Activated naive CD8-positive, alpha-beta T cell treated with anti-CD3 and anti-CD28 coated beads for 36 hours (primary cell): ENCODE measurements at places on chromosomes 5 and 9. TPM values are rescaled to one million over a fixed set of nuclear protein-coding genes. Genes with fewer than 3 reads are reported as not detected.

The PTGR1 gene
- total RNA-seq = 1.9 TPM

The SRD5A1 gene
- total RNA-seq = 14.3 TPM

The SPINK6 gene
- total RNA-seq = not detected

The ABCA2 gene
- total RNA-seq = 4.9 TPM

DNA sequence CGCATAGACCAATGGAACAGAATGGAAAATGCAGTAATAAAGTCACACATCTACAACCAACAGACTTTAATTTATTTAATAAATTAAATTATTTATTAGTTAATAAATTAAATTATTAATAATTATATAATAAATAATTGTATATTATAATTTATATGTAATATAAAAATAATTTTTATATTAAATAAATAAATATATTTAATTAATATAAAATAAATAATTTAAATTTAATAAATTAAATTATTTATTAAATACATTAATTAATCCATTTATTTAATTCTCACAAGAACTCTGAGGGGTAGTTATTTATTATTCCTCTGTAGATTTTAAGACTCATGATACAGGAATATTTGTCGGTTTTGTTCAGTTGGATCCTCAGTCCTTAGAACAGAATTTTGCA, 176.1 kb upstream of the ADAMTS19 start:
- no peak overlapping the region for H3K27ac ChIP-seq
- no peaks in the 10 kb centered on the region for H3K4me1 ChIP-seq
- H3K27me3 ChIP-seq = no peaks in the 10 kb centered on the region
- H3K4me3 ChIP-seq = no peak overlapping the region
- H3K36me3 ChIP-seq = no peaks in the 10 kb centered on the region

- no peak for DNase-seq
- no peak overlapping the region for H3K27ac ChIP-seq
- H3K4me3 ChIP-seq = no peak overlapping the region
- no peaks in the 10 kb centered on the region for H3K36me3 ChIP-seq
Measured at GRCh38 chr9:88983865-88984542, 7.3 kb upstream of the S1PR3 start.

DNA sequence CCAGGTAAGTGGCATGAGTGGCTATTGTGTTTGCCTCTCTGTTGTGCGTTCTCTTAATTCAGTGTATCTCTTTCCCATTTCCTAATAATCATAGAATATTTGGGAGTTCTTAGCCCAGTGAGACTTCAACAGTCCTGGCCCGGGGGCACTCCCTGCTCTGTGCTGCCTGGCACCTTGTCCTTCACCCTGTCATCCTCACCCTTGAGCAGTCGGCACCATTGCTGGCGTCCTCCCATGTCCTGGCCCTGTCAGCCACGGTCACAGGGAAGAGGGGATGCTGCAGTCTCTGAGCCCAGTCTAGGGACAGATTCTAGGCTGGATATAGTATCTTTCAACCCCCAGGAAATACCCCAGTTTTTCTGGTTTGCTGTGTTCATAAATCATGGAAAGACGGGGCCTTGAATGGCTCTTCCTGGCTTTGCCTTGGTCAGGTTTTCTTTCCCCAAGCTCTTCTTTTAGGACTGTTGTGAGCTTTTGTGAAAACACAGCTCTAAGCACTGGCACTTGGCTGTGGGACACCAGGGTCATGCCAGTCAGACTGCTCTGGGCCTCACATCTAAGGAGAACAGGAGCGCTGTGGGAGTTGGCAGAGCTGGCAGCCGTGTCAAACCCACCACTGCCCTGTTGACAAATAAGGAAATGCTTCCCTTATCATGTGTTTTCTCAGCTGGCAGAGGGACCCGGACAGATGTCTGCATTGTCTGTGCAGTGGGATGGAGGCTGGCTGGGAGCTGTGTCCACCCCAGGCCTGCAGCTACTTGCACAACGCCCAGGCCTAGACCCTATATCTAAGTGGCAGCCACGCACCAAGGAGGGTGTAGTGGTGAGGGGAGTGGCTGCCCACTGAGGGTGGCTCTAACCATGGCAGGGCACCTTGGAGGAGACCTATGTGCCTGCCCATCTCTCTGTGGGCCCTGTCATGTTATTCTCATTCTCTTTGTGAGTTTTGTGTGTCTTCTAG, 378.6 kb downstream of the ICE1 start:
- no peak overlapping the region for H3K4me3 ChIP-seq
- H3K36me3 ChIP-seq = no peaks in the 10 kb centered on the region
- no peaks in the 10 kb centered on the region for H3K4me1 ChIP-seq
- no peaks in the 10 kb centered on the region for H3K27me3 ChIP-seq

- H3K36me3 ChIP-seq = no peaks in the 10 kb centered on the region
- no peak for DNase-seq
- H3K4me1 ChIP-seq = no peaks in the 10 kb centered on the region
- H3K27me3 ChIP-seq = no peaks in the 10 kb centered on the region
- no peak overlapping the region for H3K4me3 ChIP-seq
Measured at GRCh38 chr5:129359450-129359849, 100.6 kb upstream of the ADAMTS19 start.

DNA sequence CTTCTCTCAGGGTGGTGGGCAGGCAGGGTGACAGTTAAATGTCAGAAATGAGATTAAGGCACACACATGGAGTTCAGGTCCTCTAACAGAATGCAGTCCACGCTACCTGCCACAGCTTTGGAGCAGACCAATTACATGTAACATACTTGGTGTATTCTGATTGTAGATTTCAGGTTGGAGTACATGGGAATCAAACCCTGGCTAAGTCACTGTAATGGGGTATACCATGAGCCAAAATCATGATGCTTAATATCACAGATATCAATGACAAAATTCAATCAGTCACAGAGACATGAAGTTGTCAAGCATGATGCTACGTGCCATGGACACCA, 48.9 kb downstream of the MEF2C start:
- peaks cover 42% of the 10 kb centered on the region for H3K4me1 ChIP-seq
- H3K36me3 ChIP-seq = peaks cover 3% of the 10 kb centered on the region
- no peak overlapping the region for H3K4me3 ChIP-seq
- H3K27ac ChIP-seq = peak overlapping the region; percentile 76
- DNase-seq = no peak

- no peak overlapping the region for H3K4me3 ChIP-seq
- no peak overlapping the region for H3K27ac ChIP-seq
- peaks cover 3% of the 10 kb centered on the region for H3K4me1 ChIP-seq
- peaks cover 69% of the 10 kb centered on the region for H3K27me3 ChIP-seq
- no peaks in the 10 kb centered on the region for H3K36me3 ChIP-seq
Measured at GRCh38 chr9:34580358-34580757, 9.2 kb downstream of the CNTFR start.

GRCh38 chr9:123394291-123395235, 38.6 kb downstream of the CRB2 start:
- H3K36me3 ChIP-seq = no peaks in the 10 kb centered on the region
- no peak overlapping the region for H3K4me3 ChIP-seq
- no peaks in the 10 kb centered on the region for H3K4me1 ChIP-seq
- H3K27ac ChIP-seq = no peak overlapping the region
- no peak for DNase-seq

DNA sequence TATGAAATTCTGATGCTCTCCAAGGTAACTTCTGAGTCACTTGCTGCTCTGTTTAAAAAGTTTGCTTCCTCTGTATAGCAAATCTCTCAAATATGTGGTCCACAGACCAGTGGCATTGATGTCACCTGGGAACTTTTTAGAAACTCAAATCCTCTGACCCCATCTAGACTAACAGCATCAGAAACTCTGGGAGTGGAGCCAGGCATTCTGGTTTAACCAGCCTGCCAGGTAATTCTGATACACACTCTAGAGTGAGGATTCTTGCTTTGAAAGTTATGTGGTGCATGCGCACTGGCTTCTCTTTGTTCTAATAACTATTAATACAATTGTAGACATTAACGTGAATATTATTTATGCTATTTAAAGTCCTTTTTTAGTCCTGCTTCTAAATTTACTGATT, 298.1 kb downstream of the SLF1 start:
- no peaks in the 10 kb centered on the region for H3K36me3 ChIP-seq
- no peak overlapping the region for H3K4me3 ChIP-seq
- H3K27ac ChIP-seq = no peak overlapping the region
- DNase-seq = no peak
- peaks cover 6% of the 10 kb centered on the region for H3K27me3 ChIP-seq

DNA sequence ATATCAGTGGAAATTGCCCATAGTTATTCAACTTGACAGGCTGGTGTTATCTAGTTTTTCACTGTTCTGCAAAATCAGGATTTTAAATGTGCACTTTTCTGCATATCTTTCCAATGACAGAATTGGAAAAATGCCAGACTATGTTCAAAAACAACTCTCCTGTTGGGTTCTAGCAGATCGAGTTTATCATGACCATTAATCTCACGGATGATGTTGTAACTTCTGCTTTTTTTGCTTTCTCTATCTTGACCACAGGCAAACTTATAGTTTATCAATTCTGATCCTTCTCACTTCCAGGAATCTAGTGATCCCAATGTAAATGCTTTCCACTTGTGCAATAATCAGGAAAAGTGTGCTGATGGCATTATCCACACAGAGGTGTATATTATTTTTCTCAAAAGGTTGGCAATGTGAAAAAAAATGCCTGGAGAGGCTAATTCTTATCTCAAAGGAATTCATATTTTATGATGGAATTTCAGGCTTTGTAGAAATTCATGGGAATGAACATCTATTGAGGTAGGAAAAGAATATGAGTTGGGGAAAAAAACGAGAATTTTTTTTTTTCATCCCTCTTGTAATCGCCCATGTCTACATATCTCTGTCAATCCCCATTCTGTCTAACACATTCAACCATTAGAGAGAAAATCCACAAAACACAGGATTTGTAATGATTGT, 73.6 kb upstream of the DAB2 start:
- no peaks in the 10 kb centered on the region for H3K4me1 ChIP-seq
- no peak overlapping the region for H3K4me3 ChIP-seq
- H3K27me3 ChIP-seq = no peaks in the 10 kb centered on the region

- H3K27me3 ChIP-seq = peaks cover 74% of the 10 kb centered on the region
- H3K27ac ChIP-seq = no peak overlapping the region
- H3K4me3 ChIP-seq = peak overlapping the region; percentile 83
- H3K4me1 ChIP-seq = peaks cover 26% of the 10 kb centered on the region
- no peak for DNase-seq
Measured at GRCh38 chr5:74638970-74639806, 1.3 kb downstream of the ENC1 start.

GRCh38 chr5:153211076-153211475, 279.4 kb upstream of the GRIA1 start:
- H3K4me1 ChIP-seq = no peaks in the 10 kb centered on the region
- no peak overlapping the region for H3K4me3 ChIP-seq
- H3K36me3 ChIP-seq = no peaks in the 10 kb centered on the region
- H3K27me3 ChIP-seq = no peaks in the 10 kb centered on the region
- H3K27ac ChIP-seq = no peak overlapping the region

GRCh38 chr9:137771580-137771979, 106.0 kb upstream of the CACNA1B start:
- H3K4me1 ChIP-seq = no peaks in the 10 kb centered on the region
- H3K4me3 ChIP-seq = no peak overlapping the region
